Breast epithelium (tissue), 4 donors: ENCODE measurements at places on chromosomes 6 and 20.

- H3K27ac ChIP-seq, result no peak overlapping the region
- no peak overlapping the region for H3K4me3 ChIP-seq
- no peaks in the 10 kb centered on the region for H3K27me3 ChIP-seq
- H3K36me3 ChIP-seq, result no peaks in the 10 kb centered on the region
- H3K4me1 ChIP-seq, result no peaks in the 10 kb centered on the region
- no peak for DNase-seq
These were observed 157.9 kb downstream of the SLC24A3 start for GRCh38 chr20:19370076-19371075.

GRCh38 chr6:33692760-33693158, 18.7 kb downstream of the UQCC2 start:
- H3K27ac ChIP-seq, result peak overlapping the region; percentile 58
- H3K27me3 ChIP-seq, result no peaks in the 10 kb centered on the region
- H3K36me3 ChIP-seq, result peaks cover 10% of the 10 kb centered on the region
- no peak for DNase-seq

DNA sequence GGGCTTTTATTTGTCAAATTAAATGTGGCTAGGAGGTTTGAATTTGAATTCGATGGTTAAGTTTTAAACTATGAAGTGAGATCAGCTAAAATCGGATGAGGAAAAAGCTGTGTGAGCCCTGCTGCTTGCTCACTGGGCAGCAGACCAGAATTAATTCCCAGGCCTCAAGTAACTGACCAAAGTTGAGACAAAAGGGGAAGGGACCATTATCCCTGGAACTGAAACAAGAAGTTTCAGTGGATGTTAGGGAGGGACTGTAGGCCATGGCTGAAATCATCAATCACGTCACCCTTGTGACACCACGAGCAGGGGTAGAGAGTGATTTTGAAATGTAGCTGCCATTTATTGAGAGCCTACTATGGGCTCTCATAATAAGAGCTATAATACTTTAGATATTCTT, 7.0 kb upstream of the PRSS35 start:
- no peak for DNase-seq
- H3K27me3 ChIP-seq, result no peaks in the 10 kb centered on the region

- no peak overlapping the region for H3K4me3 ChIP-seq
- no peak overlapping the region for H3K27ac ChIP-seq
- no peaks in the 10 kb centered on the region for H3K36me3 ChIP-seq
- H3K27me3 ChIP-seq, result no peaks in the 10 kb centered on the region
These were observed 471.7 kb downstream of the CDKAL1 start for GRCh38 chr6:21005816-21006570.

DNA sequence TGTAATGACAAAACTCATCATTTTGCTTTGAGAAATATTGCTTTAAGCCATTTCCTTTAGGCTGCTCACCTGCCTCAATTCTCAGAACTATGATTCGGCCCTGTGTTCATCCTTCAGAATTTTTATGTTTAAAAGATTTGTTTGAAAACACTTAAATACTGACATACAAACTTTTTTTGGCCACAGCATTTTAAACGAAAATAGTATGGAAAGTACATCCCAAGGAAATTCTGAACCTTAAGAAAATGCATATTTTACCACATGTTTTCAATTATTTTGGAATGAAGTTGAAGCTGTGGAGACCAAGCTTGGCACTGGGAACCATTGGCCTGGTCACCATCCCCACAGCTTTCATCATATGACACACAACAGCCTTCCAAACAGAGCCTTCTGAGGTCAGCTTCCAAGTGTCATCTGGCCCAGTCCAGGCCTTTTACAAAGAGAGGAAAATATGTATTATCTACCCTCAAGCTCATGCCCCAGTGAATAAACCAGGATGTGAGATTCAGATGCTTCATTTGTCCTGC, 83.3 kb downstream of the SOD2 start:
- H3K27ac ChIP-seq, result no peak overlapping the region
- H3K27me3 ChIP-seq, result no peaks in the 10 kb centered on the region
- H3K36me3 ChIP-seq, result no peaks in the 10 kb centered on the region
